ENCODE measurements at places on chromosomes 12 and 14.

- DNase-seq: no peak
These were observed 46.2 kb upstream of the OR4E1 start for GRCh38 chr14:21719841-21720240.

DNA sequence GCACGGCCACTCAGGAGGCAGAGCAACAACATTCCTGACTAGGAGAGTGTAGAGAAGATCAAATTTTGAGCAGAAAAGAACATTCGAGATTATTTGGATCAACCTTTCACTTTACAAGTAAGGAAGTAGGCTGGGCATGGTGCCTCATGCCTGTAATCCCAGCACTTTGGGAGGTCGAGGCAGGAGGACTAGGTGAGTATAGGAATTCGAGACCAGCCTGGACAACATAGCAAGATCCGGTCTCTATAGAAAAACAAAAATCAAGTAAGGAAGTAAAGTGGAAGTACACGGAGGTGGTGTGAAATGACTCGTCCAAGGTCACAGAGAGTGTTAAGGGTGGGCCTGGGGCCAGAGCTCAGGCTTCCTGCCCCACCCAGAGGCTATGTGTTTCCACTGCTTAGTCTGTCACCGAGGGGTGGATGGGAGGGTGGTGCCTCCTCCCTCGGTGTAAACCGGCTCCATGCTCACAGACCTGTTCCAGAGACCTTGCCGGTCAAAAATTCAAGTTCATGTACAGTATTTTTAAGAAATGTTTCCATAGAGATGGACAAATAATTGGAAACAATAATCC, 51.9 kb downstream of the MAP1LC3B2 start:
- no peak for DNase-seq

- DNase-seq: no peak
These were observed 11.6 kb downstream of the BHLHE41 start for GRCh38 chr12:26113181-26113654.

DNA sequence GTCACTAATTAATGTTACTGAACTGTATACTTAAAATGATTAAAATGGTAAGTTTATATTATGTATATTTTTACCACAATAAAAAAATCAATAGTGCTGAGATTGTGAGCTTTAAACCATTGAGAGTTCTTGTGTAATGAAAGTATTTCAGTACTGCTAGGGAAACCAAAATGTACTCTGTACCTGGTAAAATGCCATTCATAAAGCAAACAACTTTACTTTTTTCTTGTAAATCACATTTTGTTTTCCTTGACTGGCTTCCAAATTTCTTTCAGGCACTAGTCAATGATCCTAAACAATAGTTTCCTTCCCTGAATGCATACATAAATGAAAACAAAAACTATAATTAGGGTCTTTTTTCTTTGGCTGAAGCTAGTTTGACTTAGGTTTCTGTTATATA, 29.4 kb upstream of the SNRPF start:
- no peak for DNase-seq

DNA sequence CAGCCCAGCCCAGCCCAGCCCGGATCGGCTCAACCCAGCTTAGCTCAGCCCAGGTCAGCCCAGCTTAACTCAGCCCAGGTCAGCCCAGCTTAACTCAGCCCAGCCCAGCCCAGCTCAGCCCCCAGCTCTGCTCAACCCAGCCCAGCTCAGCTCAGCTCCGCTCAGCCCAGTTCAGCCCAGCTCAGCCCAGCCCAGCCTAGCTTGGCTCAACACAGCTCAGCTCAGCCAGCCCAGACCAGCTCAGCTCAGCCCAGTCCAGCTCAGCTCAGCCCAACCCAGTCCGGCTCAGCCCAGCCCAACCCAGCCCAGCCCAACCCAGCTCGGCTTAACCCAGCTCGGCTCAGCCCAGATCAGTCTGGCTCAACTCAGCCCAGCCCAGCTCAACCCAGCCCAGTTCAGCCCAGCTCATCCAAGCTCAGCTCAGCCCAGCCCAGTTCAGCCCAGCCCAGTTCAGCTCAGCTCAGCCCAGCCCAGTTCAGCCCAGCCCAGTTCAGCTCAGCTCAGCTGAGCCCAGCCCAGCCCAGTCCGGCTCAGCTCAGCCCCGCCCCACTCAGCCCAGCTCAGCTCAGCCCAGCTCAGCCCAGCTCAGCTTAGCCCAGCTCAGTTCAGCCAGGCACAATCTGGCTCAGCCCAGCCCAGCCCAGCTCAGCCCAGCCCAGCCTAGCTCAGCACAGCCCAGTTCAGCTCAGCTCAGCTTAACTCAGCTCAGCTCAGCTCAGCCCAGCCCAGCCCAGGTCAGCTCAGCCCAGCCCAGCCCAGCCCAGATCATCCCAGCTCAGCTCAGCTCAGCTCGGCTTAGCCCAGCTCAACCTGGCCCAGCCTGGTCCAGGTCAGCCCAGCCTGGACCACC, 331.7 kb downstream of the TMEM121 start:
- no peak for DNase-seq

DNA sequence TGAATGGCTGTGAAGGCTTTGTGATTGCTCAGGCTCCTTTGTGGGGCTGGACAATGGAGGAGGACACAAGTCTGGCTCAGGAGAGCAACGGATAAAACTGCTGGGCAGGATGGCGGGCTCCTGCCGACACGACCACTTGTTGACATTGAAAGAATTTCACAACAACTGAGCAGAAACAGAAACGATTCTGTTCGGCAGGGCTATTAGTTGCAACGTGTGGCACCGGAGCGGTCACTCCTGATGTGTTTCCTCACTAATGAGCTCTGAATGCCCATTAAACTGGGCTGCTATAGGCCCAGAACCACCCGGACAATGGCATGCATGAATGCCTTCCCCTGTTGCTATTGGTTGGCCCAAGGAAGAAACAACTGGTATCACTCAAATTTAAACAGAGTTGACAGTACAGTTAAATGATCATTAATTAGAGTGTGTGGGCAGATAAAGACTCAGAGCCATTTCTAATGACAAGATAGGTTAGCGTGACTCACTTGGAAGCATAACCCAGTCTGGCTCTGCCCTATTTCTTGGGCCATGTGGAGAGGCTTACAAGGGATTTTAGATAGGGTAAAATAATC, 142.9 kb downstream of the ASCL1 start:
- DNase-seq: no peak

GRCh38 chr14:68279777-68280233, 460.2 kb downstream of the RAD51B start:
- no peak for DNase-seq

DNA sequence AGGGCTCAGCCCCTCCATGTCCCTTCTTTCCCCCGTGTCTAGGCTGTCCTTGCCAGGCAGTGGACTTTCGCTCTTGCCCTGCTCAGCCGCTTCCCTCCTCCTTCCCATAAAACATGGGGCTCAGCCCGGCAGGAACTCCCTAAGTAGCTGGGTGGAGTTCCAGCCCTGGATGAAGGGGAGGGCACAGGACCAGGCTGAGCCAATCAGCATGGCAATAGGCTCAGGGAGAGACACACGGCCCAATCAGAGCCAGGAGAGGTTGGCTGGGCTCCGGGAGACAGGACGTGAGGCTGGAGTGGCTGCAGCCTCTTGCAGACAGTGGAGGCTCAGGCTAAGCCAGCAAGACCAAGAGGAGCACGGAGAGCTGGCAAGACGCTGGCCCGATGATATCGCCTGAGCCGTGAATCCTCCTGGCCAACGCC, 54.3 kb downstream of the GALNT9 start:
- no peak for DNase-seq

DNA sequence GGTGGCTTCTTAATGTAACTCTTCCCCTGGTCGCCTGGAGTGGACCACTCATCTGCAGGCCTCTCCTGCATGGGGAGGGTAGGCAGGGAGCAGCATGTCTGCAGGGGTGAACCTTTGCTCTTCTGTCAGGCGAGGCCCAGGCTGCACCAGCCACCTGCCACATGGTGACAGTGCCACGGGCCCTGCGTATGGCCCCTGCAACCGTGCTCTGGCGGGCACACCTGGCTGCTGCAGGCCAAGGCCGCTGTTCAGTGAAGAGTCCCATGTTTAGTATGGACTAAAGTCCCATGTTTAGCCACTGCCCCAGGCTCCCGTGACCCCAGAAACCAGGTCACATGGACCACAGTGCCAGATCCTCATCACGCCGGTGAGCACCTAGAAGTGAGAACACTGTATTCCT, 187.0 kb downstream of the ADGRD1 start:
- DNase-seq: no peak

DNA sequence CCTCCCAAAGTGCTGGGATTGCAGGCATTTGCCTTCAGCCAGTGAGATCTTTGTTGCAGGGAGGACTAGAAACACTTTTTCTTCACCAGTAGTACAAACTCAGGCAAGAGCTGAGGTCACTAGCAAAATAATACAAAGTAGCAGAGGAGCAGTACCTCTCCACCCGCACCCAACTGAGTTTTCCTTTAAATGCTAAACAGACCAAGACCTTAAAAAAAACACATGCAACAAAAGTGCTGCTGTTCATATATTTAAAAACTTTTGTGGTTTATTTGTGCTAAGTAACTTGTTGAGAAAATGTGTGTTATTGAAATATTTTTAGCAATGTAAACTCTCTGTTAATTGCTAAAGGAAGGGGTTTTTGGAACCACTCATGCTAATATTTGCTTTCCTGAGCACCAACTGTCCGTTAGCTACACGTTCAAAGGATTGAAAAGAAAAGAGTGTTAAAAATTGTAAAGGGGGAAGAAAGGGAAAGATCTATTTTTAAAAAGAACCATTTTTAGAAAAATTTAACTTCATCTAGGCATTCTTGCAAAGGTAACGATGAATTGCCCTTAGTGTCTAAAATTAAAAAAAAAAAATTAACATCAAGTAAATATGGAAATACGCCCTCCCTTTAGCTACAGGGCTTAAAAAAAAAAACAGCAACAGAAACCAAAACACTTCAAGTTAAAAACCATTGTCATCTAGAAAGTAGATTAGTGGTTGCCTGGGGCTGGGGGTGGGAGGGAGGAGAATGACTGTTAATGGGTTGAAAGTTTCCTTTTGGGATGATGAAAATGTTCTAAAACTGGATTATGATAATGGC, 114.0 kb upstream of the KRAS start:
- DNase-seq: no peak

DNA sequence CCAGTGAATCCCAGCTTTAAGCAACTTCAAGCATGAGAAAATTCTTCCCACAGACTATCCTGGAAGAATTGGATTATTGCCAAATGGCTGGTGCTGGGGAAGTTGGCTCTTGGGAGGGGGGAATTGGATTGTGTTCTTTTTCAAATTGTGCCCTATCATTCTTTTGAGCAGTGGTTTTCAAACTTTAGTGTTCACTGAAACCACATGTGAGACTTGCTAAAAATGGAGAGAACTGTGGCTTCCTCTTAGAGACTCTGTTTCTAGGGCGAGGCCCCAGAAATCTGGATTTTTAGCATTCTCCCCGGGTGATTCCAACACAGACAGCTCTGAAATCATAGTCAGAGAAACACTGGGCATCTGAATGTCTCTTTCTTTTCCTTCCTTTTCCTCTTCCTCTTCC, 14.3 kb upstream of the OTUB2 start:
- DNase-seq: no peak

DNA sequence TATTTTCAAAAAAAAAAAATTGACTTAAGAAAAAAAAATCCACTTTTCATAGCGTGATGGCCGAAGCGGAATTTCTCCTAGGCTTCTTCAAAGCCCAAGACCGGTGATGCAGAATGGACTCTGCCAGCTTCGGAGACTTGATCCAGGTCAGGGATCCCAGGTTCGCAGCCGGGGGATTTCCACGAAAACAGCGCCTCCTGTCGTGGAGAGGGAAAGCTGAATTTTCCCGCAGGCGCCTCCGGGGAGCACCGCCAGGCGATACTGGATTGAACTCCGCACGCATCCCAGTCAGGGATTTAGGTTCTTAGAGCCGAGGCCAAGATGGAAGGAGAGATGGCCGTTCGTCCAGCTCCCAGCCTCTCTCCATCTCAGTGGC, 2.1 kb downstream of the TTC6 start:
- DNase-seq: no peak

GRCh38 chr14:64212666-64213065, 81.5 kb downstream of the ESR2 start:
- no peak for DNase-seq

- no peak for DNase-seq
These were observed 603.4 kb upstream of the FOXG1 start for GRCh38 chr14:28163233-28163632.

GRCh38 chr14:61491224-61491623, 169.8 kb downstream of the PRKCH start:
- DNase-seq: no peak

DNA sequence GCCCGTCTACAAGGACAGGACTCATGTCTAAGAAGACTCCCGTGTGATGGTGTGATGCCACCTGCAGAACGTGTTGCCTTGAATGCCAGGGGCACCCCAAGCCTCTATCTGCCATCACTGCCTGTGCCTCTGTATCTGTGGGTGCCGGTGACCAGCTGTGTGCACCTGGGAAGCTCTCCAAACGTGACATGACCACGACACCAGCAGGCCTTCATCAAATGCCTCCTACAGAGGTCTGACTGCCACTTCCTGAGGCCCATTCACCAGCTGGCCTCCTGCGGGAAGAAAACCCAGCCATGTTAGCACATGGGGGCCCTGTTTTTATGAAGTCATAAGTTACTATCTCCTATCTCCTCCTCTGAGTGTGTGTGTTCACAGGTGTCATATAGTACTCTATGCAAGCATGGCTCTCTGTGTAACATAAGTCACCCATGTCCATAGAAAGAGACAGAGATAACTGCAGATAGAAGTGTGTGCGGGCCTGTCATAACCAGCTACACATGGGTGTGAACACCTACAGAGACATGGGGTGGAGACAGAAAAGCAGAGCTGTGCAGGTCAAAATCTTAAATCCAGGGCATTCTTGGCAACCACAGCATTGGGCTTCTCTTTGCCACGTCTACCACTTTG, 18.3 kb upstream of the SERPINA4 start:
- no peak for DNase-seq

GRCh38 chr12:70788774-70789173, 131.8 kb downstream of the PTPRR start:
- no peak for DNase-seq

DNA sequence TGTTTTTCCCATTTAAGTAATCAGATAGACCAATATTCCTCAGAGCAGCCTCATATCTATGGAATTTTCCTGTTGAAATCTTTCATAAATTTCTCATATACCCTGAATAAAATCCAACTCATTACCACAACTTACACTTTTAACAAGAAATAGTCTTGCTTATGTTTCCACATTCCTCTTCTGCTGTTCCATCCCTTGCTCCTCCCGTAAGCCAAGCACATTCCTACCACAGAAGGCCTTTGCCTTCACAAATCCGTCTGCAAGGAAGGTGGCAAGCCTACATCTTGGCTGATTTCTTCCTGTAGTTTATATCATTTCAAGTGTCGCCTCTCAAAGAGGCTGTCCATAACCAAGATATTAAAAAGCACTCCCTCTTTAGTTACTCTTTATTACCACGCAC, 127.7 kb downstream of the C12orf50 start:
- DNase-seq: no peak

DNA sequence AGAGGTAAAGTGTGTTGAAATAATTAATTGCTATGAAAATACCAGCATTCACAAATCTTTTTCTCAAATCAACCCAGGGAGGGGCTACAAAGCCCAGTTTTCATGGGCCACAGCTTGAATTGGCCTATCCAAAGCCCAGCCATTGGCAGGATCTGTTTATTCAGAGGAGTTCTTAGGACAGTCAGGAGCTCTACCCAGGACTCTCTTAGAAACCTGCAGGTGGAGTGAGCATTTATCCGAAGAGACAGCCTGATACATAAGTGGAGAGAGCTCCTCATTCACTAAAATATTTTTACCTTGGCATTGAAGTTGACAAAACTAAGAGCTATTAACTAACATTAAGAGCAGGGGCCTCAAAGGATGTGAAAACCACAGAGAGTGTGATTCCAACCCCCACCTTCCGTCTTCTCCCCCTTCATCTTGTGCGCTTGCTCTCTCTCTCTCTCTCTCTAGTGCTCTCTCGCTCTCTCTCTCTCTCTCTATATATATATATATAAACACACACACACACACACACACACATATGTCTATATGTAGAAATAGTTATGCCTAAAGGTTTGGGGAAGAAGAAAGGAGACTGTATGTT, 315.5 kb downstream of the SNAPC1 start:
- DNase-seq: no peak
